GM12892 (cell line): ENCODE measurements at places on chromosomes 11 and 22.

DNA sequence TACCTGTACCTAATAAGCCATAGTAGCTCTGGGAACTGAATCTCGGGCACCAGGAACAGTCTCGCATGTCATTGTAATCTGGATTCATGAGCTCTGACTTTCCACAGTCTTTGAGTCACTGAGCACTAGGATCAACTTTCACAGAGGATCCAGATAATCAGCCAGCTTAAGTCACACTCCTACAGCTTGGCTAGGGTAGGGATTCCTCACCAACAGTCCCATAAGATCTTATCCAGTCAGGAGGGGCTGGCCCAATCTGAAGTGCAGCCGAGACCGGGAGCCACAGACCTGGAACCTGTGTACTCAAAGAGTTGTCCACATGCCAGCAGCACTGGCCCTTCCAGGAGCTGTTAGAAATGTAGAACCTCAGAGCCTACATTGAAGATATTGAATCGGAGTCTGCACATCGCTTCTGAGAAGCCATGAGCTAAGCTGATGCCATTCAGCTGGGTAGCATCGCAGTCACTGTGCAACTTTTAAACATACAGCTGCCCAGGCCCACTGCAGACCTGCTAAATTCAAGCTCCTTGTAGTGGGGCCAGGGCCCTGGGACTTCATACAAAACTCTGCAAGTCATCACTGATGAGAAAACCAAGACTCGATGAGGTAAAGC lies 538.8 kb upstream of the B3GAT1 start:
- no peak for DNase-seq

- DNase-seq, result no peak
These were observed 587.0 kb downstream of the DLG2 start for GRCh38 chr11:85040166-85040565.

DNA sequence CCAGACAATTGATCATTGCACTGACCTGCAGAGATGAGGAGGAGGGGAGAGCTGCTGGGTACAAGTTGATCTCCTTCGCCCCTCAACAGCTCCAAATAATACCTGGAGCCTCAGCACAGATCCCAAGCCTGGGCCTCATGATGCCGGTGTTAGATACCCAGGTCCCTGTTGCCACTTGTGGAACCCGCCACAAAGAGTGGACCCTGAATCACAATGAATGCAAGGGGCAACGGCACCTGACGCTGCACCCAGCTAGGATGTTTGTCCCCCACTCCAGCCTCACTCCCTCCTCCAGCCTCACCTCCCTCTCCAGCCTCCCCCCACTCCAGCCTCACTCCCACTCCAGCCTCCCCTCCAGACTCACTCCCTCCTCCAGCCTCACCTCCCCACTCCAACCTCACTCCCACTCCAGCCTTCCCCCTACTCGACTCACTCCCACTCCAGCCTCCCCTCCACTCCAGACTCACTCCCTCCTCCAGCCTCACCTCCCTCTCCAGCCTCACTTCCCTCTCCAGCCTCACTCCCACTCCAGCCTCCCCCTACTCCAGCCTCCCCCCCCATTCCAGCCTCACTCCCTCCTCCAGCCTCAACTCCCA lies 879.0 kb downstream of the BRD1 start:
- DNase-seq, result no peak

- DNase-seq, result no peak
These were observed 883.5 kb downstream of the OPCML start for GRCh38 chr11:132648851-132649250.

DNA sequence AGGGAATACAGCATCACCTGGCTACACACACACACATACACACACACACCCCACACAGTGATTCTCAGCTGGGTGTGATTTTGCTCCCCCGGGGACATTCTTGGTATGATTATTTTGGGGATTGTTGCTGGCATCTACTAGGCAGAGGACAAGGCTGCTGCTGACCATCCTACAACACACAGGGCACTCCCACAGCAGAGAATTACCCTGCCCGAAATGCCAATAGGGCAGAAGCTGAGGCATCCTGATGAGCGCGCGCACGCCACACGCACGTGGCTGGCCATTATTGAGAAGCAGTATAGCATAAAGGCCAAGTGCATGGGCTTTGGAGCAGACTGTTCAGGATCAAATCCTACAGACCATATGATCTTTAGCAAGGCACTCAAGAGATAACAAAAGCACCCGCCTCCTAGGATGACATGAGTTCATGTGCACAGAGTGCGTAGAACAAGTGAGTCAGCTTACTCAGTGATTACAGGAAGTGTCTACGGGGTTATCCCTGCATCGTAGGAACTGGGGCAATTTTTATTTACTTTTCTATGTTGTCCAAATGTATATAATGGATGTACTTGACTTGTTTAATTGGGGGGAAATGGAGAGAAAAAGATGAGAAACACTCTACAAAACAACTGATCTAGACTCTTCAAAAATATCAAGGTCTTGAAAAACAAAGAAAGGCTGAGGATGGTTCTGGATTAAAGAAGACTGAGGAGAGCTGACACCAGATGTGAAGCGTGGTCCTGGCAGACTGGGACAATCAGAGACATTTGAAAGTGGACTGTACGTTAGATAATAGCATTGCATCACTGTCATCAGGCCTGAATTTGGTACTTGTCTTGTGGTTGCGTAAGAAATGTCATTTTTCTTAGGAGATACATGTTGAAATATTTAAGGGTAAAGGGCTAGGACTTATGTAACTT lies 7.2 kb upstream of the EHD1 start:
- DNase-seq, result no peak

- DNase-seq, result no peak
These were observed 112.9 kb downstream of the SPON1 start for GRCh38 chr11:14075118-14076078.

- DNase-seq, result no peak
These were observed 29.1 kb upstream of the KRTAP5-6 start for GRCh38 chr11:1667906-1668305.

DNA sequence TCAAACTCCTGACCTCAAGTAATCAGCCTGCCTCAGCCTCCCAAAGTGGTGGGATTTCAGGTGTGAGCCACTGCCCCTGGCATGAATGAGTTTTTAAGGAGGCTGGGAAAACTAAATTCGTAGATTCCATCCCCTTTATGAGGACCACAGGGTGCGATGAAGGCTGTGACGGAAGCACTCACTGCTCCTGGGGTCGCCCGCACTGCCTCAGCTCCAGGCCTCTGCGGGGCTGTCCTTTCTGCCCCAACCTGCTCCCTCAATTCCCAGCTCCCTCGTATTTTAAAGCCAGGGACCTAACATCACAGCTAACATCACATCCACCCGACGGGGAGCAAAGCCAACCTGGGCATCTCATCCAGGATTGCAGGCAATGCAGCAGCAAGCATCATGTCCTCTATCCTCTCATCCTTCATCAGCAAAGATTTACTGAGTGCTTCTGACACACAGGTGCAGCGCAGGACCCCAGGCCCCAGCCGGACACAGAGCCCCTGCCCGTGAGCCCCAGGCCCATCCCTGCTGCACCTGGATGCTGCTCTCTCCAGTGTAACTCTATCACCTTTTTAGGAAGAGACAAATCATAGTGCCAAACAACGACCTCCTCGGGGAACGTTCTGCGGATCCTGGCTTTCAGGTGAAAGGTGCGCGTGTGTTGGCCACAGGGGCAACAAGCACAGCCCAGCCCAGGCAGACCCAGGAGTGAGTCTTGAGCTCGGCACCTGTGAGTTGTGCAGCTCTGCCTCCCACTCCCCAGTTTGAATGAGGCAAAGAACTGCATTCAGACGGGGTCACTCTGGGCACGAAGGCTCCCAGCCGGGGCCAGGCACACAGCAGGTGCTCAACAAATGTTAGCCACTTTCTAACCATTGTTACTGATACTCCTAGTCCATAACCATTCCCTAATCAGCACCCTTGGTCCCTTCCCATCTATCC lies 134.3 kb downstream of the CRYBB2 start:
- DNase-seq, result no peak

- DNase-seq, result no peak
These were observed 24.8 kb upstream of the ADORA2A start for GRCh38 chr22:24402460-24403192.

DNA sequence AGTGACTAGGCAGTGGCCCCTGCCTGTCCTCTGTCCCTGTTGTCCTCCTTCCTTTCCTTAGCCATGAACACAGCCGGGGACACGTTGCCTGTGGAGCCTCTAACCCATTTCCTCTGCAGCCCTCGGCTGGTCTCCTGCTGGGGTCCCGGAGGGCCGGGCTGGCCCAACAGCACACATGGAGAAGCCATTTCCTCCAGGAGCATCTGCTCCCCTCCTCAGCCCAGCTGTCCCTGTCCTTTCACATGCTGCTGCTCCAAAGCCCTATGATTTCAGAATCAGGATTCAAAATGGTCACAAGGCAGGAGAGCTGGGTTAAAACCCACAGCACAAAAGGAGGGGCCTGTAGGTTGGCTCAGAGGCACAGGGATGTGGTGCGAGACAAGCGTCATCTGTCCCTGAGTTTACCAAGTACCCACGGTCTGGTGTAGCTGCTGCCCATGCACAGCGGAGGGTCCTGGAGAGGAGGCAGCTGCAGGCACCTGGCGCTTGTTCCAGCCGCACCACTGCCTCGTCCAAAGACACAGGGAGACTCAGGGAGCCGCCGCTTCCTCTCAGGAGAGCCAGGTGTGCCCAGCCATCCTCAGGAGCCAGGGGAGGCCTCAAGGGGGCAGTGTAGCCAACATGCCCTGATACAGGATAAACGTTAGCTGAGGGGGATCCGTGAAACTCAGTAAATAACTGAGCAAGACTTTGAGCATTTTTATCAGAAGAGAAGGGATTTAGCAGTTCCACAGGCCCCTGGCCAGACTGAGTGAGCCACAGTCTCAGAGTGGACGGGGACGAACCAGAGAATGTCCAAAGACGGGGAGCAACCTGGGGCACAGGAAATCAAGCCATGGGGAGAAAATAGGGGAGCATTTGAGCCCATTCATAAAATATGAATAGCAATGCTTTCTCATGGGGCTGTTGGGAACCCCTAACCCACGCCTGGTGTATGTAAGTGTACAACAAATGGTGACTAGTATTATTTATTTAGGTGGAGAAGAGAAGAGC lies 3.9 kb upstream of the VSIG10L2 start:
- DNase-seq, result peak; percentile 52

GRCh38 chr22:28855355-28856094 lies 27.8 kb upstream of the ZNRF3 start:
- peak; percentile 26 for DNase-seq

DNA sequence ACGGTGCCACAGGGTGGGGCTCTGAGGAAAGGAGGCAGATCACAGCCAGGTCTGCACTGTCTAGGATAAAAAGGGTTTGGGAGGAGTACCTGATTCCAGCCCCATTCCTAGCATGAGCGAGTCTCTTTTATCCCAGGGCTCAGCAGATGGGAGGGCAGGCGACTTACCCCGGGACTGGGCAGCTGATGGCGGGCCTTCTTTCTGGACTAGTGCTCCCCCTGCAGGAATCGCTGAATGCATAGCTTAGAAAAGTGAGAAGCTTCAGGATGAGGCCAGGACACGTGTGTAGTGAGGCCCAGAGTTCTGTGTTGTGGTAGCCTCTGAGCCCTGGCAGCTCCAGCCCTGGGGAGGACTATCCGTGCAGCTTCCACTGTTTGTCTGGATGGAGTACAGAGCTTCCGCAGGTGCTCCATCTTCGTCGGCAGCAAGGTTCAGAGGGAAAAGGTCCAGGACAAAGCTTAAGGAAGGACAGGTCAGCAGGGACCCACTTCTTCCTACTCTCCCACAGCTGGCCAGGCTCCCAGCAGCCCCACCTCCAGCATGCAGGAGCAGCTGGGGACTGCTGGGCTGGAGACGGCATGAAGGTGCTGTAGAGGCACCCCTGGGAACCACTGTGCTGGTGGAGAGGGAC lies 30.4 kb downstream of the COMMD9 start:
- no peak for DNase-seq

GRCh38 chr22:45305456-45306075 lies 4.2 kb upstream of the FAM118A start:
- no peak for DNase-seq

- no peak for DNase-seq
These were observed 11.8 kb upstream of the PLAAT2 start for GRCh38 chr11:63574856-63575602.

DNA sequence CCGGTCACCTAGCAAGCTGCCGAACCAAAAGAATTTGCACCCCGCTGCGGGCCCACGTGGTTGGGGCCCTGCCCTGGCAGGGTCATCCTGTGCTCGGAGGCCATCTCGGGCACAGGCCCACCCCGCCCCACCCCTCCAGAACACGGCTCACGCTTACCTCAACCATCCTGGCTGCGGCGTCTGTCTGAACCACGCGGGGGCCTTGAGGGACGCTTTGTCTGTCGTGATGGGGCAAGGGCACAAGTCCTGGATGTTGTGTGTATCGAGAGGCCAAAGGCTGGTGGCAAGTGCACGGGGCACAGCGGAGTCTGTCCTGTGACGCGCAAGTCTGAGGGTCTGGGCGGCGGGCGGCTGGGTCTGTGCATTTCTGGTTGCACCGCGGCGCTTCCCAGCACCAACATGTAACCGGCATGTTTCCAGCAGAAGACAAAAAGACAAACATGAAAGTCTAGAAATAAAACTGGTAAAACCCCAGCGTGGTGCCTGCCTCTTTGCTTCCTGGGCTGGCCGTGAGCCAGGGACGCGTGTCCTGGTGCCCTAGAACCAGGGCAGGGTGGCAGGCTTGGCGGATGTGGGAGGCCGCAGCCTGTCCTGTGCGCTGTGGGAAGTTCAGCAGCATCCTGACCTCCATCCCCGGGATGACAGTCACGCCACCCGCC lies 13.2 kb downstream of the CCND1 start:
- no peak for DNase-seq

DNA sequence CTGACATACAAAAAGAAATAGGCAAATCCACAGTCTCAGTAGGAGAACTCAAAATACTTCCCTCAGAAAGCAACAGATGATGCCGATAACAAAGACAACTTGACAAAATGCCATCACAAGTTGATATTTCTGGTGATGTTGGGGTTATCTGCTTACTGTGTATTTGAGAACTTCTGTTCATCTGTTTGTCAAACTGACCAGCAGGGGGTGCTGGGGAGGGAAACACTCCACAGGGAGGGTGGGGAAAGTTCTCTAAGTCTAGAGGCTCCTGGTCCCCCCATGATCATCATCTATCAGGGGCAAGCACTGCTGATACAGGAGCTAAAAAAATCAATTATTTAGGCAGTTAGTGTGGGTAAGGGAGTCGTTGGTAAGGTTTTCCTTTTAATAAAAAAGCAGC lies 19.2 kb downstream of the GLYATL1 start:
- peak; percentile 26 for DNase-seq

DNA sequence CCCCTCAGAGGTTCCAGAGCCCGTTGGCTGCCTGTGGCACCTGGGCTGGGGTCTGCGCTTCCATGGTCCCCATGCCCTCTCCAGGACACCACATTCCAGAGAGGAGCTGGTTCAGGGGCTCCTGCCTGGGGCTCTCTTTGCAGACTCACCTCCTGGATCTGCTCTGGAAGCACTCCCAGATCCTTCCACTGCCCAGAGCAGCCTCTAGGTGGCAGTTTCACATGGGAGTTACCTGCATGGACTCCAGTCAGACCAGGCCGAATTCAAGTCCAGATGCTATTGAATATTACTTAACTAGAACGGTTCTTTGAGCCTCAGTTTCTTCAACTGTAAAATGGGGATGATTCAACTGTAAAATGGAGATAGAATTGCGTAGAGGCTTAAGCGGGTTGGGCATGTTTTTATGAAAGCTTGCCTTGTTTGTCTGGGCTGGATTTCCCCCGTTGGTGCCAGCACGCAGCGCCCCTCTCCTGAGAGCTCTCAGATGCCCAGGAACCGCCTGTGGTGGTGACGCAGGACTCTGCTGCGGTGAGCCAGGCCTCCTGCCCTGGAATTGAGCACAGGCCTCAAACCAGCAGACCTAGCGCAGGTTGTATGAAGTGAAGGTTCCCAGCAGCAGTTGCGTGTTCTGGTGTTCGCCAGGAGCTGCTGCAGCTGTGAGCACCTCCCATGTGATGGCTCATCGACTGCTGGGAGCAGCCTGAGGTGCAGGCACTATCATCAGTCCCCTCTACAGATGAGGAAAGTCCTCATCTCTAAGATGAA lies 44.2 kb downstream of the LMO1 start:
- peak; percentile 52 for DNase-seq

GRCh38 chr11:107818491-107818890 lies 40.1 kb downstream of the SLC35F2 start:
- DNase-seq, result no peak
